ENCODE measurements at places on chromosomes 11 and 22.

DNA sequence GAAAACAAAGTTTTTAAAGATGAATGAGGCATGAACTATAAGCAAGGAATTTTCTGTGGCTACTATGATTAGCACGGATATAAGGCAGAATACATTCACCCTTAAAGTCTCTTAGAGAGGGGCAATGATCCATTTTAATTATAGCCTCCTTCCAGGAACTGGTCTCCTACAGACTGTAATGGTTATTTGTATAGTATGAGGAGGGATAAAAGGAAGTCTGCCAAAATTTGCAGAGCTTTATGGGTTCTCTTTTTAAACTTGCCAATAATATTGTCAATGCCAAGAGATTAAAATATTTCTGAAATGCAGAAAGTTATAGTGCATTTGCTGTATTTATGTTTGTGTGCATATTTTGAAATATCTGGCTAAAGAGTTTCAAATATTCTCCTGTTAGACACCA lies 271.4 kb upstream of the LUZP2 start:
- no peak for DNase-seq

- DNase-seq, result no peak
Measured at GRCh38 chr11:58121096-58121495, 4.2 kb downstream of the OR9I1 start.

GRCh38 chr11:88383447-88383846 lies 45.9 kb upstream of the CTSC start:
- DNase-seq, result no peak

GRCh38 chr11:2173150-2173693 lies 1.6 kb upstream of the TH start:
- DNase-seq, result peak; percentile 39

DNA sequence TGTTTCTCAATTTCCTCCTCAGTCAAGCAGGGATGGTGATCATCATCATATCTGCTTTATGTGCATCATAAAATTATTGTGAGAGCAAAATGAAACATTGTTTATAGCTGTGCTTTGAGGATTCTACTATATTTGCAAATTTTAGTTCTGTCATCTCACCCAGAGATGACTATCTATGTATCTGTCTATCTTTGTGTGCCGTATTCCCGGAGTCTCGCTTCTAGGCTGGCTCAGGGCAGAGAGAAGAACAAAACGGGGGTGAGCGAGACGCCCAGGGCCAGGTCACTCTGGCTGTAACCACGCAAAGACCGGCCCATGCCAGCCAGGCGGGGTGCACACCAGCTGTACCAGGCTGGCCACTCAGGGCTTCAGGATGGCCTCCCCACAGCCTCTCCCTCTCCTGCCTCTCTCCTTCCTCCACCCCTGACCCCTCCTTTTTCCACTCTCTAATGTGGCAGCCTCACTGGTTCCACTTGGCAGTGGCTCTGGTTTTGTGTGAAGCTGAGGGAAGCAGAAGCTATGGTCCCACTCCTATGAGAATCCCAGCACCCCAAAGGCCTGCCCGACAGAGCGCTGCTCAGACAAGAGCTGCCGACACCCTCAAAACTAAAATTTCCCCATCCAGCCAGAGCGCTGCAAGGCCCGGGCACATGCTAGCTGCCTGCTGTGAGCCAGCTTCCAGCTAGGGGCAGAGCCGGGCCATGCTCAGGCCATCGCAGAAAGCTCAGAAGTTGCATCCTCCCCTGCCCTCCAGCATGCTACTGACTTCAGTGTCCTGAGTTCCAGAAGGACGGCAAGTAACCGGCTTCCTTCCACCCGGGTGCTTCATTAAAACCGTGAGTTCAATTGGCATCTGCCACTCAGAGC lies 139.5 kb upstream of the TBCEL start:
- no peak for DNase-seq

- no peak for DNase-seq
Measured at GRCh38 chr11:15473954-15474837, 359.5 kb downstream of the INSC start.

DNA sequence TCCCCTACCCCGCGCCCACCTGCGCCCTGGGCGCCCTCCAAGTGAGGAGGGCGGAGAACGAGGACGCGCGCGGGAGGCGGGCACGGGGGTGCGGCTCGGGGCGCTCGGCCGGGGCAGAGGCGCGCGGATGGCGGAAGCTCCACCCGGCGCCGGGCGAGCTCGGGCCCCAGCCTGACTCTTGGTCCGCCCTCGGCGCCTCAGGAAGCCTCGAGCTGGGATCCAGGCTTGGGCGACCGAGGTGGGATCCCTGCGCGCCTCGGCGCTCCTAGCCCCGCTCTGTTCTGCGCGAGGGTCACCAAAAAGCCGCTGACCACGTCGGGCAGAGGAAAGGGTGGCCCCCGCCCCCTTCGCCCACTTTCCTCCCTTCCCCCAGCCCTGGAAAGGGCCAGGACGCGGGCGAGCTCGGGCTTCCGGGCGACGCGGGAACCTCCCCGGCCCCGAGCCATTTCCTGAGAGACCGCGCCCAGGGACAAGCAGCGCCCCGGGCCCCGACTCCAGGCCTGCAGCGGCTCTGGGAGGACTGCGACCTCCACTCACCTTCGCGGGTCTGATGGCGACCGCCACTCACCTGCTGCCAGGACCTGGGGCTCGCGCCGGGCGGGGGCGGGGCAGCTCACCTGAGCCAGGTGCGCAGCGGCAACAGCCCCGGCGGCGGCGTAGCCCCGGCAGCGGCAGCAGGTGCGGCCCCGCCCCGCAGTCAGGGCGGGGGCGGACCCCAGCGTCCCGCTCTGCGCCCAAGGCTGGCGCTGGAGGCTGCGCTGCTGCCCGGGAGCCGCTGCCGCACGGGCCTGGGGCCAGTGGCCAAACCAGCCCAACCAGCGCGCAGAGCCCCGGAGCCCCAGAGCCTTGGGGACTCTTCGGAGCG lies 2.2 kb upstream of the SIGIRR start:
- DNase-seq, result peak; percentile 59

- no peak for DNase-seq
Measured at GRCh38 chr11:111944139-111944538, 7.0 kb downstream of the DIXDC1 start.

DNA sequence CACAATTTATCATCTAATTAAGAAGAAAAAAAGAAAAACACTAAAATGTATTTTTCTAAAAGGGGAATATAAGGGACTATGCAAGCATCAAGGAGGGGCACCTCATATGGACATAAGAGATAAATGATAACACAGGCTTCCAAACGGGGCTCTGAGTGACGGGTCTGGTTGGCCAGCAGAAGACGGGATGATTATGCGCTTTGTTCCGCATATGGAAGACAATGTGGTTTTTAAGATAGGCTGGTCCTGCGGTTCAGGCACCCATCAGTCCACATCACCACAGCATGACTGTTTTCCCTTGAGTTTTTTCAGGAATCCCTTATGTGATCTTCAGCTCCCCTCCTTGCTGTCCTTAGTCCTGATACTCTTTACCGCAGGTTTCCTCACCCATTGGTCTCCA lies 404.6 kb downstream of the OPCML start:
- peak; percentile 95 for DNase-seq

- no peak for DNase-seq
Measured at GRCh38 chr11:115944596-115944995, 440.4 kb upstream of the CADM1 start.

- no peak for DNase-seq
Measured at GRCh38 chr22:47406896-47407295, 644.4 kb downstream of the TBC1D22A start.
